ENCODE measurements at places on chromosomes 1 and 21.
A peak's percentile ranks its signal among the peaks of the same experiment; 100 is the strongest.

DNA sequence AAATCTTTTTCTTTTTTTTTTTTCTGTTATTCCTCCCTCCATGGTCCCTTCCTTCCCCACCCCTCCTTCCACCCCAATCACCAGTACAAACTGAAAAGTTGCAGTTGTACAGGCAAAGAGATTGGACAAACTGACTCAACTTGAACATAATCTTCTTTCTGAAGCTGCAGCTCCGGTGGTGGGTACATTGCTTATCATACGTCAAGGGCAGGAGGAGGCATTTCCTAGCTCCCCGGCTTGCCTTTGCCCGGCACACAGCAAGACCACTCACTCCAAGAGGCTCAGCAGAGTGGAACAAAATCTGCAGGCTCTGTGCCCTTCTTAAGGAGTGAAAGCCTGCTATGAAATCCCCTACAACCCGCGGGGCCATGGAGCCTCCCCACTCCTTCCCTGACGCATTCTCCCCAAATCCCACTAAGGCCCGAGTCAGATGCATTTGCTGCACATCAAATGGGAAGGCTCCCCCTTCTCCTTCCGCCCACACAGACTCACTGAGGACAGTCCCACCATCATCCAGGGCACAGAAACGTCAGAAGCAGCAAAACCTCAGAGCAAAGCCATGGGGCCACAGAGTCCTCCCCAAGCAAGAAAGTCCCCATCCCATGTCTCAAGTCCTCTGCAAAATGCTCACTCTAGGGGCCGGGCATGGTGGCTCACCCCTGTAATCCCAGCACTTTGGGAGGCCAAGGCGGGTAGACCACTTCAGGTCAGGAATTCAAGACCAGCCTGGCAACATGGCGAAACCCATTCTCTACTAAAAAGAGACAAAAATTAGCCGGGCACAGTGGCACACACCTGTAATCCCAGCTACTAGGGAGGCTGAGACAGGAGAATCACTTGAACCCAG is 45.9 kb downstream of the SYF2 start:
- no peak for DNase-seq

DNA sequence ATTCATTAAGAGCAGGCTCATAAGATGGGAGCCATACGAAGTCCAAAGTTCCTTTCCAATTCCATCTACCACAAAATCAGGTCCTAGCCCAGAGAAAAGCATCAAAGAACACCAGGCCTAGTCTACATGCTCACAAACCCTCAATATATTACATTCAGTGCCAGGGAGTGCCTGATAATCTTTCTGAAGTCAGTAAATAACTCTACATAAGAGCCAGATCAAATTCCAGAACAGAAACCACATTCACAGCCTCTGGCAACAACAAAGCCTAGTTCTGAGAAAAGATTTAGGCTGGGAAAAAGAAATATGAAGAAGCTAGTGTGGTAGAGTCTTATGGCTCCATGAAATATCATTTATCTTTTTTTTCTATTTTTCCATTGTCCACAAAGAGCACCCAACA is 40.5 kb upstream of the RBBP5 start:
- peak; percentile 25 for DNase-seq

DNA sequence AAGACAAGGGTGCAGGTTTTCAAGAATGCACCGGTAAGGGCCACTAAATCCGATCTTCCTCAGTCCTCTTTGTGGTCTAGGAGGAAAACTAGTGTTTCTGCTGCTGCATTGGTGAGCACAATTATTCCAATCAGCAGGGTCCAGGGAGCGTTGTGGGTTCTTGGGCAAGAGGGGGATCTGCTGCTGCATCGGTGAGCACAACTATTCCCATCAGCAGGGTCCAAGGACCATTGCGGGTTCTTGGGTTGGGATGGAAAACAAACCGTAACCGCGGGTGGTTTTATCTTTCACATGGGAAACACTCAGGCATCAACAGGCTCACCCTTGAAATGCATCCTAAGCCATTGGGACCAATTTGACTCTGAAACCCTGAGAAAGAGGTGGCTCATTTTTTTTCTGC is 7.0 kb upstream of the PCP4L1 start:
- DNase-seq, result no peak

GRCh38 chr1:57325117-57325516 is 98.7 kb downstream of the DAB1 start:
- DNase-seq, result no peak

- no peak for DNase-seq
Observed at GRCh38 chr1:75690547-75690946, 34.0 kb upstream of the ACADM start.

DNA sequence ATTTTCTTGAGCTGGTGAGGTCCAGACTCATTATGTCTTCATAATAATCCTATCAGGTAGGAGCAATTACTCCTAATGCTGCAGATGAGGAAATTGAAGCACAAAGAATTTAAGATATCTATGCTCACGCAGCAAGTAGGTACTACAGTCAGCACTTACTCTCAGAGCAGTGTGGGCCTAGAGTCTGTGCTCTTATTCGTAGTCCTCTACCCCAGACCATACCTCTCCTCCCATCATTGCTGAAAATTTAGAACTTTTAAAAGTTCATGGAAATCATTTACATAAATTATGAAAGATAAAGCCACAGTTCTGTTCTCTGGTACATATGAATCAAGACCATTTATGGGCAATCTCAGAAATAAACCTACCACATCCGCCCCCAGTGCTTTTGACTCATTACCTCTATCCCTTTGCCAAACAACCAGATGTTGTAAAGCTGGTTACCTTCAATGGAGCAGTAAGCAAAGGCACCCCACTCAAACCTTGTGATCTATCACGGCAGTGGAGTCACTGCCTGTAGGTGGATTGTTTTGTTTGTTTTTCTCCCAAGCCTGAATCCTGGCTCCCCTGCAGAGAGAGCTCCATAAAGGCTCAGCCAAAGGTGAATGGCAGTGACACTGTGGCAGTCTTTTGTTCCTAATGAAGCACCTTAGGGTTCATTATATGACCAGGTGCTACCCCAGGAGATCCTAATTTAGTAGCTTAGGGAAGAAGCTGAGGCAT is 20.9 kb upstream of the MAN1A2 start:
- DNase-seq, result no peak

Data from EH (cell line).